ENCODE measurements at places on chromosomes 4 and X. TPM values are rescaled to one million over a fixed set of nuclear protein-coding genes. Genes with fewer than 3 reads are reported as not detected.

GPRIN3 gene
- 3.4 TPM for total RNA-seq

TMEM35A gene
- 0.19 TPM for total RNA-seq

AWAT2 gene
- total RNA-seq = 0.05 TPM

IBSP gene
- 0.33 TPM for total RNA-seq

GRCh38 chrX:40310447-40310846, 212.7 kb upstream of the BCOR start:
- no peaks in the 10 kb centered on the region for H3K27me3 ChIP-seq
- H3K36me3 ChIP-seq = no peaks in the 10 kb centered on the region
- no peak for DNase-seq
- H3K4me3 ChIP-seq = no peak overlapping the region
- H3K27ac ChIP-seq = no peak overlapping the region

DNA sequence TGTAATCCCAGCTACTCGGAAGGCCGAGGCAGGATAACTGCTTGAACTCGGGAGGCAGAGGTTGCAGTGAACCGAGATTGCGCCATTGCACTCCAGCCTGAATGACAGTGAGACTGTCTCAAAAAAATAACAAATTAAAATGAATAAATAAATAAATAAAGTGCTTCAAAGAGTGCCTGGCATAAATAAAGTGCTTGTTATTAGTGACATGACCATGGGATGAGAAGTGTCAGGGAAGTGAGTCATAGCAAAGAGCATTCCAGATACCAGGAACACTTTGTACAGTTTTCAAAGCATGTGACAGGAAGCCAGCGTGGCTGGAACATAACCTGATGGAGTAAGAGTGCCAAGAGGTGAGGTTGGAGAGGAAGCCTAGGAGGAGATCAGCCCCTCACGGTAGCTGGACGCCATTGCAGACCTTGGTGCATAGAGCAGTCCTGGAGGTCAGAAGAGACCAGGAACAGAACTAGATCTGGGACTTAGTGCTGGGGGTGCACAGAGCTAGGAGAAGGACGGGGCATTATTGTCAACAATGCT, 6.0 kb upstream of the WDR13 start:
- H3K27me3 ChIP-seq = no peaks in the 10 kb centered on the region
- no peaks in the 10 kb centered on the region for H3K4me1 ChIP-seq
- H3K27ac ChIP-seq = no peak overlapping the region
- H3K36me3 ChIP-seq = no peaks in the 10 kb centered on the region

DNA sequence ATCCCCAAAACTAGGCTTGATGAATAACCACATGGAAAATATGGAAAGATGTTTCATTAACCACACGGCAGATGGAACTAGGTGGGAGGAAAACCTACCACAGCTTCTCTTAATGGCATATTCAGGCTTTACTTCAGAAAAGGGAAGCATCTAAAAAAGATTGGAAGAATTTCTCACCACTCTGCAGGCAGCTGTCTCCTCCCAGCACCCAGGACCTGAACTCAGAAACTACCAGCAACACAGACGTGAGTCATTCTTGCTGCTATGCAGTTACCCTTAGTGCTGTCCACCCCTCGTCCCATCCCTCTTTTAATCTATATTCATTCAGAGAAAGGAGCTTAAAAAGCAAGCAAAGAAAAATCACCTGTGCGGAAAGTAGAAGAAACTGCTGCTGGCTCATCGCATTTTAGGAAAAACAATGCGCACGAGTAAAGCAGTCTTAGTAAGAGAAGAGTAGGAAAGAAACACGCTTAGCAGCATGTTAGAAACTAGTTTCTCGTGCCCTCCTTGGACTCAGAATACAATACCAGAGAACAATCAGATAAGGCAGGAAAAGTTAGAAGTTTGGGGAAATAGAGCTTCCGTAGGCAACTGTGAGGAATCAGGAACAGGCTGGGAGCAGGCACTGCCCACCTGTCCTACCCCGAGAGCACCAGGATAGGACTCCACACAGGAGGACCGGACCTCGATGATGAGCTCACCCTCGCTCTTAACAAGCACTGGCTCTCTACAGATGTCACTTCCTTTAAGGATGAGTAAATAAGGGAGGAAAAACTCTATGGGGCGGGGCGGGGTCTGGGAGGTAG, 48.1 kb upstream of the ENPP6 start:
- H3K36me3 ChIP-seq = no peaks in the 10 kb centered on the region
- no peaks in the 10 kb centered on the region for H3K27me3 ChIP-seq
- DNase-seq = no peak
- no peak overlapping the region for H3K4me3 ChIP-seq
- peaks cover 4% of the 10 kb centered on the region for H3K4me1 ChIP-seq

DNA sequence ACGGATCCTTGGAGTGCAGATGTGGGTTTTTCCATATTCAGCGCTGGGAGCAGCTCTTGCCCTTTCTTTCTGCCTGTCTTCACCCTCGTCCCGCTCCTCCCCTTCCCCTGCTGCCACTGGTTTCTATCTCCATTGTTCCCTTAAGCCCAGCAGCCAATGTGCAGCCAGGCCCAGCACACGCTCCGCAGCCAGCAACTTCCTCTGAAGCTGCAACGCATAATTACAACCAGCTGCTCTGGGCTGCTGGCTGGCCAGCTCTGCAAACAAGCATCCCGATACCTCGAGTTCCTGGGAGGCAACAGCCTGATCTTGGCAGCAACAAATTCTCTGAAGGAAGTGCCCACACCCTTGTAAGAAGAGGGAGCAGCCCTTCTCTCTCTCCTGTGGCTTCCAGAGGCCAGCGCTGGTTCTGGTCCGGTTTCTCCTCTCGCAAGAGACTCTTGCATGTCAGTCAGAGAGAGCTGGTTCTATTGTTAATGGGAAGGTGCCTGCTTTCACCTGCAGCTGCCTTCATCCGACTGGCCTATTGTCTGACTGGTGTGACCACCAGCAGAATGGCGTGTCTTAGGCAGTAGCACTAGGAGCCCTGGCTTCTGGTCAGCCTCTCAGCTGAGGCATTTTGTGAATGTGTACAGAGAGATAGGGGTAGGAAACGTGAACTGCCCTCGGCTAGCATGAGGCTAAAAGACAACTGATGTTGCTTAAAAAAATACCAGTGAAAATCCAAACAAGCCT, 83.8 kb upstream of the MAML3 start:
- H3K27me3 ChIP-seq = no peaks in the 10 kb centered on the region
- no peak overlapping the region for H3K4me3 ChIP-seq
- peaks cover 44% of the 10 kb centered on the region for H3K4me1 ChIP-seq
- no peak for DNase-seq
- no peaks in the 10 kb centered on the region for H3K36me3 ChIP-seq

- no peaks in the 10 kb centered on the region for H3K27me3 ChIP-seq
- DNase-seq = no peak
- no peaks in the 10 kb centered on the region for H3K36me3 ChIP-seq
- peaks cover 10% of the 10 kb centered on the region for H3K4me1 ChIP-seq
- no peak overlapping the region for H3K4me3 ChIP-seq
These were observed 40.8 kb downstream of the CLNK start for GRCh38 chr4:10643600-10644425.

All from thymus (tissue), 14 donors.